Dorsolateral prefrontal cortex (tissue), 122 donors: ENCODE measurements at places on chromosomes 4 and X.

DNA sequence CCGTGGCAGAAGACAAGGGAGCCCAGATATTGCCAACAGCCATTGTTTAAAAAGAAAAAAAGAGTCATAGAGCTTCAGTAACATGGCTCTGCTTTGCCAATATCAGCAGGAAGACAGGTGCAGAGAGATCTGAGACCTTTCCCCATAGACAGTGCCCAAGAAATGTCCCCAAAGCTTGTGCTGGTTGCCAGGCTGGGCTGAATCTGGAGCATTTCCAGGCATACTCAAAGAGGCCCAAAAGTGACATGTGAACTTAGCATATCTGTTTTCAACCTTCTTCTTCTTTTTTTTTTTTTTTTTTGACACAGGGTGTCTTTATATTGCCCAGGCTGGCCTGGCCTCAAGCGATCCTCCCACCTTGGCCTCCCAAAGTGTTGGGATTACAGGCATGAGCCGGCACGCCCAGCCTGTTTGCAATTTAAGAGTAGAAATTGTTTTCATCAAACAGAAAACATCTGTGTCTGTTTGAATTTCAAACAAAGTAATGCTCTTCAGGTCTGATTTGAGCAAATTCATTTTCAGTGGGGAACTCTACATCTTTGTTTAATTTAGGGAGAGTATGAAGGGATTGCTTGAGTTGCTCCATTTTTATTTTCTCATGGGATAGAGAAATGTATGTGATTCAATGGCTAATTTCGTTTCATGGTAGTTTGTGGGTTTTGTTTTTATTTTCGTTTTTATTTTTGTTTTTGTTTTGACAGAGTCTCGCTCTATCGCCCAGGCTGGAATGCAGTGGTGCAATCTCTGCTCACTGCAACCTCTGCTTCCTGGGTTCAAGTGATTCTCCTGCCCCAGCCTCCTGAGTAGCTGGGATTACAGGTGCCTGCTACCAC lies 56.6 kb upstream of the RBM47 start:
- DNase-seq: no peak

DNA sequence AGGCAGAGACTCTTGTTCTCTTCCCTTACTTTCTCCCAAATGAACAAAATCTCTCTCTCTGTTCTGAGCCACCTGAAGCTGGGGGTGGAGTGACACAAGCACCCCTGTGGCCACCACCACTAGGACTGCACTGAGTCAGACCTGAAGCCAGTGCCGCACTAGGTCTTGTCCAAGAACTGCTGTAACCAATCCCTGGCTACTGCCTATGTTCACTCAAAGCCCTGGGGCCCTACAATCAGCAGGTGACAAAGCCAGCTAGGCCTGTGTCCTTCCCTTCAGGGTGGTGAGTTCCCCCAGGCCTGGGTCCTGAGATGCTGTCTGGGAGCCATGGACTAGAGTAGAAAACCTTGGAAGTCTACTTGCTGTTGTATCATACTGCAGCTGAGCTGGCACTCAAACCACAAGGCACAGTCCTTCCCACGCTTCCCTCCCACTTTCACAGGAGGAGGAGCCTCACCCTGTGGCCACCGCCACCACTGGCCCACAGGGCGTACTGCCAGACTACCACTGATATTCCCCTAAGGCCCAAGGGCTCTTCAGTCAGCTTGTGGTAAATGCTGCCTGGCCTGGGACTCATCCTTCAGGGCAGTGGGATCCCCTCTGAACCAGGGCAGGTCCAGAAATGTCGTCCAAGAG lies 119.1 kb downstream of the RTL9 start:
- DNase-seq: no peak

DNA sequence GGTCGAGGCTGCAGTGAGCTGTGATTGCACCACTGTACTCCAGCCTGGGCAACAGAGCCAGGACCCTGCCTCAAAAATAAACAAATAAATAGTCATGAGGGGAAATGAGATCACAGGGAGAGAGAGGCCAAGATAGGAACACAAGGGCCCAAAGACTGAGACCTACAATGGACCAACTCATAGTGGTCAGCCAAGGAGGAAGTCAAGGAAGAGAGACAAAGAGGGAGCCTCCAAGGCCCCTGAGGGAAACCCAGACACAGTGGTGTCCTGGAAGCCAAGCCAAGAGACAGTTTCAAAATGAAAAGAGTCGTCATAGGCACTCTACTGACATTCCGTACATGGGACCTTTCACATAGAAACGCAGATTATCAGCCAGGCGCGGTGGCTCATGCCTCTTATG lies 153.3 kb downstream of the BCOR start:
- no peak for DNase-seq

DNA sequence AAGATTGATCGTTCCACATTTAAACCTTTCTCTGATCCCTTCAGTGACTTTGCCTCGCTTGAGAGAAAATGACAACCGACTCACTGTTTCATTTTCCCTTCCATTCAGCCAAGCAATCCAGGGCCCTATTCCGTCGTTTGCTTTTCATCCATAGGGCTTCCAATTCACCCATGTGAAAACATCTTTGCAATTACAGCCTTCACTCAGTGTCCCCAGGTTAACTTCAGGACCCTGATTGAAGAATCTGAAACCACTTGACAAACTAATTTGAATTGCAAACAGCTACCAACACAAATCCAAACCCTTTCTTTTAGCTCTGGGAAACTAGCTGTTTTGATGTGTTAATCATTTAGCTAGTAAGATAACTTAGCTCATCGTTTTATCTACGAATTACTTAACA lies 120.2 kb upstream of the FAM9C start:
- DNase-seq: no peak

GRCh38 chr4:156606554-156607477 lies 364.8 kb downstream of the PDGFC start:
- DNase-seq: no peak

GRCh38 chr4:185369731-185370130 lies 26.0 kb downstream of the LRP2BP start:
- DNase-seq: no peak

DNA sequence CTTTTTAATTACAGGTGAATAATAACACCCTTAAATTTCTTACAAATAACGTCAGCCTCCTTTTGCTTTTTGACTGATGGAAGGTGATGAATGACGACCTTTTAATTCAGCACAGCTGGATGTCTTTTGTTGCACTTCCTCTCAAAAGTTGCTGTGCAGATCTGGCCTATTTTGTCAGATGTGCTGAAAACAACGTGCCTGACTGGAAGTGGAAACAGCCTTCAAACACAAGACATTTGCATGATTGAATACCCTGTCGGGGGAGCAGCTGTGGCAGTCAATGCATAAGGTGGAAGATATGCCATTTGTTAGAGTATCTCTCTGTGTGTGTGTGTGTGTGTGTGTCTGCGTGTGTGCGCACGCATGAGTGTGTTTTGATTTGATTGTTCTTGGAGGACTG lies 579.7 kb downstream of the SPRY1 start:
- DNase-seq: no peak

DNA sequence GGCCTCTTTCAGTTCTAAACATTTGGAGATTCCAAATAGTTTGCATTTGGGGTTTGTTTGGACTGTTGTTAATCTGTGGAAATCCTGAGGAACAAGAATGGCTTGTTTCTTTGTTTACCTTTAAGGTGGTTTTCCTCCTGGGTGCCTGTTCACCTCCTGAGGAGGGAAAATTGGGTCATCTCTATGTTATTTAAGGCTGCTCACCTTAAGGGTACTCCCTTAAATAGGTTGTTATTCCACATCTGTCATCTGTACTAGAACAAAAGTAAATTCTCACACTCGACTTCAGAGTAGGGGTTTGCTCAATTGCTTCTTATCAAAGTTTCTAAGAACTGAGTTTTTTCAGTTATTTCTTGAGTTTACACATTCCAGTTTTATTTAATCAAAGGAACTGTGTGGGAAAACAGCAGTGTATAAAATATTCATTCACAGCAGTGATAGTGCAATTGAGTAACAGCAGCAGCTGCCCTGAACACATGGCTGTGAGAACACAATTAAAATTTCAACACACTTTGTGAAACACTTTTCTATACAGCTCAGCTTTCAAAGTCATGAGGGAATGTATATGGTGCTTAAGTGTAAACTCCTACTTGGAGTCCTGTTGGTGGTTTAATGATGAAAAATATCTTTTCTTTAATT lies 238.5 kb upstream of the PGRMC2 start:
- no peak for DNase-seq
